ENCODE measurements at places on chromosomes 7 and 10. TPM values are rescaled to one million over a fixed set of nuclear protein-coding genes. Genes with fewer than 3 reads are reported as not detected.

- no peaks in the 10 kb centered on the region for H3K36me3 ChIP-seq
- DNase-seq, result no peak
- no peaks in the 10 kb centered on the region for H3K27me3 ChIP-seq
- H3K27ac ChIP-seq, result no peak overlapping the region
- no peak overlapping the region for H3K4me3 ChIP-seq
Observed at GRCh38 chr7:155665957-155666287, 21.5 kb downstream of the RBM33 start.

GRCh38 chr10:52755297-52756062, 17.1 kb downstream of the MBL2 start:
- H3K36me3 ChIP-seq, result no peaks in the 10 kb centered on the region
- no peak for DNase-seq
- H3K27me3 ChIP-seq, result no peaks in the 10 kb centered on the region
- H3K4me3 ChIP-seq, result no peak overlapping the region

GRCh38 chr7:79593866-79594301, 140.4 kb upstream of the MAGI2 start:
- no peak overlapping the region for H3K4me3 ChIP-seq
- H3K27ac ChIP-seq, result no peak overlapping the region
- H3K27me3 ChIP-seq, result no peaks in the 10 kb centered on the region
- DNase-seq, result no peak
- no peaks in the 10 kb centered on the region for H3K4me1 ChIP-seq

CALCR gene
- not detected for total RNA-seq

- H3K27ac ChIP-seq, result no peak overlapping the region
- H3K36me3 ChIP-seq, result no peaks in the 10 kb centered on the region
- no peaks in the 10 kb centered on the region for H3K27me3 ChIP-seq
- no peak for DNase-seq
- no peaks in the 10 kb centered on the region for H3K4me1 ChIP-seq
Observed at GRCh38 chr7:133771788-133772419, 355.2 kb upstream of the LRGUK start.

- no peaks in the 10 kb centered on the region for H3K4me1 ChIP-seq
- H3K36me3 ChIP-seq, result no peaks in the 10 kb centered on the region
- no peak for DNase-seq
- no peaks in the 10 kb centered on the region for H3K27me3 ChIP-seq
- H3K4me3 ChIP-seq, result no peak overlapping the region
Observed at GRCh38 chr10:43058716-43059335, 18.0 kb upstream of the RET start.

- H3K36me3 ChIP-seq, result peaks cover 55% of the 10 kb centered on the region
- H3K27me3 ChIP-seq, result no peaks in the 10 kb centered on the region
- no peak for DNase-seq
- no peaks in the 10 kb centered on the region for H3K4me1 ChIP-seq
Observed at GRCh38 chr7:148787571-148788295, 89.0 kb downstream of the CUL1 start.

GRK5 gene
- 13.6 TPM for total RNA-seq

FOXP2 gene
- total RNA-seq, result not detected

GRCh38 chr7:49644396-49645166, 128.9 kb upstream of the VWC2 start:
- no peaks in the 10 kb centered on the region for H3K36me3 ChIP-seq
- no peaks in the 10 kb centered on the region for H3K27me3 ChIP-seq
- no peak for DNase-seq
- H3K4me3 ChIP-seq, result no peak overlapping the region

NSUN5 gene
- 66.6 TPM for total RNA-seq

- DNase-seq, result no peak
- H3K27me3 ChIP-seq, result no peaks in the 10 kb centered on the region
- no peaks in the 10 kb centered on the region for H3K4me1 ChIP-seq
- H3K36me3 ChIP-seq, result no peaks in the 10 kb centered on the region
Observed at GRCh38 chr10:7944215-7944480, 110.3 kb upstream of the GATA3 start.
